ENCODE measurements at places on chromosomes 1 and 21.
A peak's percentile ranks its signal among the peaks of the same experiment; 100 is the strongest.

- DNase-seq = no peak
These were observed 37.6 kb upstream of the LMO4 start for GRCh38 chr1:87291107-87291506.

DNA sequence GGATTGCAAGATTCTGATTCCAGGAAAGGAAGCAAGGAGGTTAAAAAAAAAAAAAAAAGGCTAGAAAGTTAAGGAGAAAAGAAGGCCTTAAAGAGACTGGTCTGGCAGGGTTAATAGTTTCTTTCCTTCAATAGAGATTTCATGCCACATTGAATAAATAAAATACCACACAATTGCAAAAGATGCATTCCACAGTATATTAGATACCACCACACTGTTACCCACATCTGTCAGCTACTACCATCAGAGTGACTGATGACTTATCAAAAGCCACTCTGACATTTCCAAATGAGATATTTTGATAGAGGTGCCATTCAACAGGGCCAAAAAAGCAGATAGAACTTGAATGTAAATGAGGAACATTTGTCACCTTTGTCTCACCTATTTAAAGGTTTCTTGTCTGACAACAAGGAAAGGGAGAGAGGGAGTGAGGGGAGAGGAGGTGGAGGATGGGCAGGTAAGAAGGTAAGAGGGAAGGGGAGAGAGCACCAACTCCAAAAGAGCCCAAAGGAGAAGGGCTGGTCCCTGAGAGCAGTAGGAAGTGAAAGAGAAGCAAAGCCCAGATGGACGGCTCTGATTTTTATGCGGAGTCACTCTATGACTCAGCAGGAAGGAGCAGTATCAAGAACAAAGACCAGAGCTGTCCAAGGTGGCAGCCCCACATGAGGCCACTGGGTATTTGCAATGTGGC is 38.3 kb downstream of the LRRN2 start:
- peak; percentile 65 for DNase-seq

DNA sequence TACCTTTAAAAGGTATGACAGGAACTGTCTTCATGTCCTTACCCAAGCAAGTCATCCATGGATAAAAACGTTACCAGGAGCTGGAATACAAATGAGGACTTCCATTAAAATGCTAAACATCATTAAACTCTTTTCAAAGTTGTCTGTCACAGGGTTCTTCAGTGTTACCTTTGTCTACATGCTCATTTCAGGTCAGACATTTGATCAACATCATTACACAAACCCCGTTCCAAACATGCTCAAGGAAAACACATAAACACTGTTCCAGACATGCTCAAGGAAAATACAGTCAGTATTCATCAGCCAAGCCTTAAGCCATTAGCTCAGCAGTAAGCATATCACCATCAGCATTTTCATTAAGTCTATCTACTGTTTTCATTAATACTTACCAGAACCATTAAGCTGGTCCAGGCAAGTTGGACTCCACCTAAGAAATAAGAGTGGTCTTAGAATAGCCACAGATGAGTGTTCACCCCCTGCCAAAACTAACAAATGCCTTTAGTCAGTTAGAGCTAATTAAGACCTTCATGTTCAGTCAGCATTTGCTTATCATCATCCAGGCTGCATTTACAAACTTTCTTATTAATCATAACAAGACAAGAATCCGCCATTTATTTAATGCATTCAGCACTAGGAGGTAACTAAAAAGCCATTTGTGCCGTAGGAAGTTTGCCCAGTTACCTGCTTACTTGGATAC is 2.2 kb downstream of the GAS5 start:
- DNase-seq = no peak

GRCh38 chr1:34268311-34268954 is 91.7 kb downstream of the C1orf94 start:
- DNase-seq = no peak

DNA sequence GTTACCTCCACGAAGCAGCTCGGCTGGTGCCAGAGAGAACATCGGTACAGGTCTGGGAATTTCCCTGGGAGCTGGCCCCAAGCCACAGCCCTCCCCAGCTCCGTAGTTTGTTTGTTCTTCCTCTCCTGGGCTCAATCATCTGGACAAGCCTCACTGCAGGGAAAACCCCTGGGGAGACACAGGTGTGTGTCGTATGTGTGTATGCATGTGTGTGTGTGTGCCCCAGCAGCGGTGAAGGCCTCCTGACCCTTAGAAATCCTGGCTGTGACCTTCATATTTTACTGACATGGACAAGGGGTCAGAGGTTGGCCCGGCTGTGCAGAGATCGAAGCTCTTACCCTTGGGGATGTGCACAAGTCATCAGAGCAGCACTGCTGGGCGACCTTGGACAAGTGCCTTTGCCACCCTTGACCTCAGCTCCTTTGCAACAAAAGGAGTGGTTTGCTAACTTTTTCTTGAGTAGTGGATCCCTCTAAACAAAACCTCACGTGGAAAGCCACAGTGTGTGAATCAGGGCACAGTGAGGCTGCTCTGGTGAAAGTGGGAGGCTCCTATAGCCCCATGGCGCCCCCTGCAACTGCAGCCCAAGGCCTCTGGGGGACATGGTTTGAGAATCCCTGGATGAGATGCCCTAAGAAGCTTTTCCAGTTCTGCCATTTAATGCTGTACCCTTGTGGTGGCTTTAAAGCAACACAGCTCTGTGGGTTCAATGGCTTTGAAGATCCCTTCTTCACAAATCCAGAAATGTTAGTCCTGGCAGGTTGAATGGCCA is 12.3 kb upstream of the IL22RA1 start:
- peak; percentile 61 for DNase-seq

DNA sequence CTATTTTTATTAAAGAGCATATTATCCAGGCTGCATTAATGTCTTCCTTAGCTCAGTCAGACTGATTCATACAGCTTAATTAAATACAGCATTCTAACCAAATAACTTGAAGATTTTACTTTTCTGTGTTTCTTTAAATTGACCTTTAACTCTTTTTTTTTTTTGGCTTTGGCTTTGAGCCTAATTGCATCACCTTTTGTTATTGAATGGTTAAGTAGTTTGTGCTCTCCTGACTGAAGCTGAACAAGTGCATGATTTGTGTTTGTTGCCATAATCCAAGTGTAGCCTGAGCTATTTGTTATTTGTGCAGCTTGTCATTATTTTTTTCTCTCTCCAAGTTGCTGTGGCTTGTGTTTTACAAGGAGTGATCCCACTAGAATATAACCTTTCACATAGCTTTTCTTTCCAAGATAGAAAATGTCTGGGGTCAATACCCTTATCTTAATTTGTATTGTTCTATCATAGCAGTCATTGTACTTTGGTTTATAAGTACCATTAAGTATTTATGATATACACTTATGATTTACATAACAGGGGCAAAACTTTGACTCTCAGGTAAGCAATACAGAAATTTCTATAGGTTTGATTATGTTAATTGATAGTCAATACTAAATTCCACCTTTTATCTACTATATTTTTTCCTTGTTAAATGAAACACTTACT is 31.6 kb downstream of the CDC14A start:
- no peak for DNase-seq

Measured in H9 (cell line).